ENCODE measurements at places on chromosomes 4 and X.

DNA sequence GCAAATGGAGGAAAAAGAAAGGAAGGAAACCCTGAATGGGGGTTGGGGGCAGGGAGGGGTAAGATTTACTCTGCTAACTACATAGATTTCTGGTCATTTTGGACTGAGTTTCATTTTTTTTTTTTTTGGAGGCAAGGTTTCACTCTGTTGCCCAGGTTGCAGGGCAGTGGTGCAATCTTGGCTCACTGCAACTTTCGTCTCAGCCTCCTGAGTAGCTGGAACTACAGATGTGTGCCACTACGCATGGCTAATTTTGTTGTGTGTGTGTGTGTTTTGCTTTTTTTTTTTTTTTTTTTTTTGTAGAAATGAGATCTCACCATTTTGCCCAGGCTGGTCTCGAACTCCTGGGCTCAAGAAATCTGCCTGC, 223.5 kb downstream of the APBB2 start:
- no peak for DNase-seq

DNA sequence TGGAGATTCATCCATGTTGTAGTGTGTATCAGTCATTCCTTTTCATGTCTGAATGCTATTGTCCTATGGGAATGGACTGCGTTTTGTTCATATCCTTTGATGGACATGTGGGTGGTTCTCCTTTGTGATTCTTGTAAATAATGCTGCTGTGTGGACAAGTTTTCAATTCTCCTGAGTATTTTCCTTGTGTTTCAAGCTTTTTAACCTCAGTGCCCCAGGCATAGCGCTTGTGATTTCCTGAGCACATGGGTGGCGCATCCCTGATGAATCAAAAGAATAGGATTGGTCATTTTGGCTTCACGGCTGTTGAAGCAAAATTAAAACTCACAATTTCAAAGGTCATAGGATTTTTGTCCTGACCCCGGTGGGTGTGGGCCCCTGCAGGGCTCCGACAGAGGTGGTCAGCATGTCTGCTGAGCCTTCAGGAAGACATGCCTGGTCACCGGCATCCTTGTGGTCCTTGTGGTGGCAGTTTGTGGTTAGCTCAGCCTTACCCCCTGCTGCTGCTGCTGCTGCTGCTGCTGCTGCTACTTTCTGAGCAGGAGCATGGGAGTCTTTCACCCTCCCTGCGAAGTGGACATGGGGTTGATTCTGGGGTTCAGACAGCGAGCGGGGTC, 30.0 kb downstream of the SHROOM2 start:
- DNase-seq: no peak

- DNase-seq: no peak
Measured at GRCh38 chr4:94333866-94334265, 8.8 kb downstream of the HPGDS start.

DNA sequence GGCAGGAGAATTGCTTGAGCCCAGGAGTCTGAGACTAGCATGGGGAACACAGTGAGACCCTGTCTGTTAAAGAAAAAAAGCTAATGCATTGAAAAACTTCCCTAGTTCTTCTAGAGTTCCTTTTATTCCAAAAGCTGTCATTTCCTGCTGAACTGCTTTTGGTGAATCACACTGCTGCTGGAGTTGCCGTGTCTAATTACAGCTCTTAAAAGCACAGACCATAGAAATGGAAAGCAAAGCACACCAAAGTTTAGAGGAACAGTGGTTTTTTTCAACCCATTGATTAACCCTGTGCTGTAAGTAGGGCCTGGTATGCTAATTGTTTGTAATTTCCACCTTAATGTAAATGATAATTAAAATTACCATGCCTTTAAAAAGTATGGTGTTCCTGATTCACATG, 52.4 kb downstream of the SEPTIN11 start:
- no peak for DNase-seq

- no peak for DNase-seq
Measured at GRCh38 chrX:49106930-49107329, 16.6 kb downstream of the GPKOW start.

All from CD4-positive, alpha-beta T cell treated with Interferon gamma for 1 hour (primary cell).